ENCODE measurements at places on chromosomes 2 and 18.

- no peak for DNase-seq
Observed at GRCh38 chr18:28494151-28494550, 317.2 kb upstream of the CDH2 start.

DNA sequence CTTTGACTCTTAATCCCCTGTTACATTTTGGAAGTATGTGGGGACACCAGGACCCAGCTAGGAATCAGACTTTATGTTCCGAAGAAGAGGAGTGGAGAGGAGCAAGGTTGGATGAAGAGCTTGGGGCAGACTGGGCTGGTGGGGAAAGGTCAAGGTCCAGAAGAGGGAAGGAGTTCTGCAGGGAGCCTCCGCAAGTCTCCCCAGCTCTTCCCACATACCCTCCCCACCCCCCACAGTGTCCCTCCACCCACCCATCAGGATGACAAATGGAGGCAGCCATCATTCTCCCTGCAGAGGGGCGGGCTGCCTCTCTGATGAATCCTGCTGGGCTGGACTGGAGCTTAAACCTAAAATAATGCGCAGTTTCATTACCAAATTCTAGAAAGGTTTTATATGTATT, 77.2 kb downstream of the ACKR3 start:
- DNase-seq: no peak

GRCh38 chr18:22337833-22338232, 79.9 kb downstream of the CTAGE1 start:
- no peak for DNase-seq

DNA sequence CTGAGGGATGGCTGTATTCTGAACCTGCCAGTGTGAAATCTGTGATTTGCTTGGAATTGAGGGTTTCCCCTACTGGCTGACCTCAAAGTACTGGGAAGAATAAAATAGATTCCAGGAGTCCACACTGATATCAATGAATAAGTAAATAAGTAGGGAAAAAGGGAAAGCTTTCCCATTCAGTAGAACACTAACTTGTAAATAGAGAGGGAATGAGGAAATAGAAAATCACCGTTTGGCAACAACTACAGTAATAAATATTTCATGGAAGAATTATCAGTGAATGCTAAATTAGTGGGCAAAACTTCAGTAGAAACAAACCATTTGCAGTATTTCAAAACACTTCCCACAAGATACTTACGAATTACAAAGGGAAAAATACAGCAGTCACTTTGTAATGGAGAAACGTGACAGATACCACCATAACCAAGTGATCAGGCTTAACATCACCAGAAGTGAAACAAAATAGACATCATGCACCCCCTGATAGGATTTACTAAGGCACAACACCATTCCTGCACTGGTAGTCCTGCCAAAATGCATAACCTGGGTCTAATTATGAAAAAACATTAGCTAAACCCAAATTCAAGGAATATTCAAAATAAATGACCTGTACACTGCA, 88.5 kb downstream of the ICA1L start:
- no peak for DNase-seq

- no peak for DNase-seq
Observed at GRCh38 chr2:62654423-62654791, 51.1 kb upstream of the EHBP1 start.

- no peak for DNase-seq
Observed at GRCh38 chr2:169415233-169415748, 53.0 kb upstream of the LRP2 start.

DNA sequence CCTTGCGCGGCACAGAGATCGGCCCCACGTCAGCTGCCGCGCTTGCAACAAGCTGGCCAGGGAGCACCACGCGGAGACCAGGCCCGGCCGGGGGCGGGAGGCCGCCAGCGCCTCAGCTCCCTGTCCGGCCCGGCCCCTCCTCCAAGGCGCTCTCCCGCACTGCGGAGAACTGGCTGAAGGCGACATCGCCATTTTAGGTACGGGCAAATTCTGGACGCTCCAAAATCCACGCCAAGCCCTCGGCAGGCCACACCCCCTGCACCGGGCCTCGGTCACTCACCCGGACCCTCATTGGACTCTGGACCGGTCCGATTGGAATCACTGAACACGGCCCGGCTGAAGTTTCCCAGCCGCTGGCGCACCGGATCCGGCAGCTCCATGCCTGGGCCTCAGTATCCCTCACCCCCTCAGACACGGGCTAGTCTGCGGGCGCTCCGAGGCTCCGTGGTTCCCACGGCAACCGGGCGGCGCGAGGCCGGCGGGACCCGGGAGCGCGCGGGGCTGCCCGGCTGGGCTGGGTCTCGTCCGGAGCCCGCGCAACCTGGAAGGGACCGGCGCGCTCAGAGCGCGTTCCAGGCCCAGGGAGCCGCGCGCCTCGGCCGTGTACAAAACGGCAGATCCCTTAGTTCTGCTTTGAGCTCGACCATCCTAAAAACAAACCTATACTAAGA, at the start of gene TMEM17:
Gene TMEM17 (minus strand): TSS at position 446 of the 671 bp plus-strand sequence. CDS start 66 bp downstream, at position 380.
- DNase-seq: peak; percentile 5

GRCh38 chr2:148613231-148614013, 31.1 kb upstream of the EPC2 start:
- DNase-seq: no peak

GRCh38 chr18:9741406-9741792, 33.3 kb downstream of the RAB31 start:
- DNase-seq: no peak

- no peak for DNase-seq
Observed at GRCh38 chr2:100130595-100131391, 11.6 kb downstream of the AFF3 start.

DNA sequence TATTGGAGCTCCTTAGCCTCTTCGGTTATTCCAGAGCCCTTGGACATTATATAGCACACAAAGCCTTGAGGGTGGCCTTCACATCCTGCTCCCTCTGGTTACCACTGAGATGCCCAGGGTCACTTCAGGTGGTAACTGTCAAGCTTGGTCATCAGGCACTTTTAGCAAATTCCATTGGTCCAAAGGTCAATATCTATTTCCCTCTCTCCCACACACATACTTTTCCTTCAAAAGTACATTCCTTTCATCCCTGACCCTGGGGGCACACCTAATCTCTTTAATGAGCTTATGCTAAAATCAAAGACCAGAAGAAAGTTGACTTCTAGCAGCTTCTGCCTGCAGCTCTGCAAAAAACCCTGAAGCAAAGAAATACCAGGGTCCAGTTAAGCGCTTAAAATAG, 172.0 kb upstream of the NRP2 start:
- DNase-seq: no peak

DNA sequence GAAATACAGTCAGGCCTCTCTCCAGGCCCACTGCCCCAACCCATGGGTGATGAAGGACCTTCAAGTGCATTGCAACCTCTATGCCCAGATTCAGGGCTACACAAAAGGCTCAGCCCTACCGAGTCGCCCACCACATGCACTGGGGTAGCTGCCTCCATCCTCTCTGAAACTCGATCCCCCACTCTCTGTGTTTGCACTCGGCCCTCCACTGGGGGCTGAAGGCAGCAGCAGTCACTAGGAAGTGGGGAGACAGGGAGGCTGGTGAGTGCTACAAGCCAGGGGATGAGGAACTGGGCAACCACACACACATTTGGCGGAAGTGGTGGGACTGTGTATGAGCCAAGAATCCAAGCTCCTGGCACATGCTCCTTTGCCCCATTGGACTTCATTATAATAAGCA, 94.6 kb downstream of the CERS6 start:
- DNase-seq: peak; percentile 41

- peak; percentile 31 for DNase-seq
Observed at GRCh38 chr2:211745295-211746097, 793.1 kb downstream of the ERBB4 start.

All from Jurkat, Clone E6-1 (cell line).